DMS79 treated with DMSO at 0.1 percent for 48 hours (cell line): ENCODE measurements at places on chromosomes 4 and X.

DNA sequence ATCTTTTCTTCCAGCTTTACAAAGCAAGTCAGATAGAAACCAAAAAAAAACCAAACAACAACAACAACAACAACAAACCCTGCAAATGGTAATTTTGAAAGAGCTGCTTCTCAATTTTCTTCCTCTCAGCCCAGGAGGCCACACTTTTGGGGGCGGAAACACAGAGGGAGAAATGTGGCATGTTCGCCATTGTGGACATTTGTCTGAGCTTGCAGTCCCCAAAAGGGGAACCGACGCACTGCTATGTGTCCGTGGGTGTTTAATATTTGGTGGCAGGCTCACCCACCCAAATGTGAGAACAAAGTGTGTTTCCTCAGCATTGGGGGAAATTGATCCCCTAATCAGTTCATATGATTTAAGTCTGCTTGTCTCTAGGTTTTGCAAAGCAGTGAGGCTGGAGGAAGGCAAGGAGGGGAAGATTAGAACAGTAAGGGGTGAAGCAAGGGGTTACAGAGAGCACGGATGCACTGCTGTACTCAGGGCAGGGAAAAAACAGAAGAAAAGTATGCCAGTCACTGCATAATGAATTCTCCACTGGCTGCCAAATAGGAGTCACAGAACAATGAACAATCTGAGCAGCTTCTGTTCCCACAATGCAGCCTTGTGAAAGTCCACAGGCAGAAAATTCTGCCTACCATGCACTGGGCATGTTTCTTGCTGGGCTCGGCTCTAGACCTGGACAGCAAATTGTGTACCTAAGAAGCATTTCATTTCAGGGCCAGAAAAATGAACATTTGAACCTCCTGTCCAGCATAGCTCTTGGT lies 74.7 kb upstream of the GPM6B start:
- DNase-seq = no peak

DNA sequence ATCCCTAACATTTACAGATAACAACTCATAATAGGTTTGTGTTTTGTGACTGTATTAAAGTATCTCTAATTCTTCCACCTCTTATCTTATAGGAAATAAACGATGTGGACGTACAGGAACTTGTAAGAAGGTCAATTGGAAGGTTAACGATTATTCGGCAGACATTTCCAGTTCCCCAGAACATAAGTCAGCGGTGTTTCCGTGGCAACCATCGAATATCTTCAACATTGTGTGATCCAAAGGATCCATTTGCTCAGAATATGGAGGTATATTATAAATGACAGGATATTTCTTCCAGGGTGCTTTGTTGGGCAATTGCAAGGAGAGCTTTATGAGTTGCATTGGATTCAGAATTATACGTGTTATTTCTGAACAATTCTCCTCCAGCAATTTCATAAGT lies 611.9 kb upstream of the ATOH1 start:
- no peak for DNase-seq

GRCh38 chr4:15003891-15004738 lies 1.8 kb downstream of the CPEB2 start:
- no peak for DNase-seq

DNA sequence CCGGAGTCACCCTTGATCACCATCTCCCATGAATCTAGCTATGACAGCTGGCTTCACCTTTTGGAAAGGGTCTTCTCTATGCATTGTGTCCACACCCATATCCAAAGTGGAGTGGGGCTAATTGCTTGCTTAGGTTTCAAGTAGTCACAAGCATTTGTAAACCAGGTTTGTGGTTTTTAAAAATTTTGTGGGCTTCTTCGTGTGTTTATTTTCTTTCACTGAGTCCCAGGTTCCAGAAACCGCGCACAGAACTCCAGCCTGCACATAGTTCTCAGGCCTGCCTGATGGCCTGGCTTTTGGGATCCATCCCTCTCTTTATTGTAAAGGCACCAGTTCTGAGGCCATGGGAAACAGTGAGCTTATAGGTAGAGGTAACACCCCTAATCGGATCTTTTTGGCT lies 70.2 kb upstream of the TLR3 start:
- DNase-seq = peak; percentile 60

DNA sequence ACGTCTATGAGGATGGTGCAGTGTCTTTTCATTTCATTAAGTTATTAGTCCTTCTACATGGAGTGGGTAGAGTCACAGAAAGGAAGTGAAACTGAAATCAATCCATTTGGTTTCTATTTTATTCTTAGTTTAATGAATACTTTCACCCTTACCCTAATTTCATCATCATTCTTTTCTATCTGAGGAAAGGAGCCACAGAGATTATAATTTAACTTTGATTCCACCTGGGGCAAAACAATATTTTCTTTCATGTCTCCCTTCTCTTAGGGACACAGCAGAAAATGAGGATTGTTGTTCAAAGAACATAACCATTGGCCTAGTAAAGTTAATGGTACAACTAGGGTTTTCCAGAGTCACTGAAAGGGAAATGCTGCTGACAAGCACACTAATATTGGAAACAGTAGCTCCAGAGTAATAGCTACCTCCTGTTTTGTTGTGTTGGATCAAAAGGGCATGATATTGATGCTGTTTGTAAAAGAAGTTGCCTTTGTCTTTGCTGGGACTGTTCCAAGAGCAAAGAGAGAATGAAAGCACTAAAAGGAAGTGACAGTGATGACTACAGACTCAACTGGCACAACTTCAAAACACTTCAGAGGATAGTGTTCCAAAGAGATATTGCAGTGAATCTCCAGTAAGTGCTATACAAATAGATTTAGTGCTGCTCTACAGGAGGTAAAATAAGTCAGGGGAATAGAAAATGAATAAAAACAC lies 247.1 kb upstream of the PITX2 start:
- no peak for DNase-seq
